Right hindlimb (tissue), 1 donor: ENCODE measurements at places on chromosomes 12 and 14.
A peak's percentile ranks its signal among the peaks of the same experiment; 100 is the strongest.

- DNase-seq: no peak
These were observed 56.7 kb downstream of the SRGAP1 start for GRCh38 chr12:63900922-63901793.

DNA sequence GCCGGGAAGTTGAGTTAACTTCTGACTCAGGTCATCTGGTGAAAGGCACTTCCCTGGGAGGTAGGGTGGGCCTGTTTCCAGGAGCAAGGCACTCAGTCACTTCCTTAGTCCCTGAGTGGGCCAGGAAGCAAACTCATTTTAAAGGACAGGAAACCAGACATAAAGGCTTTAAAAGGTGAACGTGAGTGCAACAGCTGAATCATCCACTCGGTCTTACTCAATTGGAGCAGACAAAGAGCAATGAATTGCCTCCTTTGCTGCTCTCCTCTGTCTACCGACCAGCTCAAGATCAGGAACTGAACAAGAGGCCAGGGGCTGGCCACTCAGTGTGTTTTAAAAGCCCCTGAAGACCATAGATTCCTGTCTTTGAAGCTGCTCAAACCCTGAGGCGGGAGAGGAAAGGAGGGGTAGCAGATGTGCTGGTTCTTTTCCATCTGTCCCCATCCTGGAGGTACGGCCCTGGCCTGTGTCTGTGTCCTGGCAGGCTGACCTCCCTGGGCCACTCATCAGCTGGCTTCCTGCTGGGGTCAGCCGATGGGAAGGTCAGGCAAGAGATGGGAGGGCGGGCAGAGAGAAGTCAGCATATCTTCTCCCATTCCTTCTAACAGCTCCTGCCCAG lies 148.9 kb downstream of the PPM1H start:
- peak; percentile 78 for DNase-seq

- DNase-seq: no peak
These were observed 370.3 kb downstream of the SLC6A15 start for GRCh38 chr12:84542289-84542688.

DNA sequence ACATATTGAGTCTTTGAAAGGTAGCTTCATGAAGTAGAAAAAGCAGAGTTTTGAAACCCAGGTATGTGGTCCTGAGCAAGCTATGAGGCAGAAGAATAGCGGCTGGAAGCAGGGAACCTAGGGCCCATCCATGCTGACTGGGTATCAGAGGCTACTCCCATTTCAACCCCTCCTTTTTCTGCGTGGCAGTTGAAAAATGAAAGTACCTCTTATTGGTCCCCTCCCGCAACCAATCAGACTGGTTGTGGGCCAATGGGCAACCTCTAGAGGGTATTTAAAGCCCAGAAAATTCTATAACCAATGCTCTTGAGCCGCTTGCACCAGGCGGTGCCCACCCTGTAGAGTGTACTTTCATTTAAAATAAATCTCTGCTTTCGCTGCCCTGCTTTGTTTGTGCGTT lies 1.6 kb upstream of the SNRPF start:
- DNase-seq: no peak

DNA sequence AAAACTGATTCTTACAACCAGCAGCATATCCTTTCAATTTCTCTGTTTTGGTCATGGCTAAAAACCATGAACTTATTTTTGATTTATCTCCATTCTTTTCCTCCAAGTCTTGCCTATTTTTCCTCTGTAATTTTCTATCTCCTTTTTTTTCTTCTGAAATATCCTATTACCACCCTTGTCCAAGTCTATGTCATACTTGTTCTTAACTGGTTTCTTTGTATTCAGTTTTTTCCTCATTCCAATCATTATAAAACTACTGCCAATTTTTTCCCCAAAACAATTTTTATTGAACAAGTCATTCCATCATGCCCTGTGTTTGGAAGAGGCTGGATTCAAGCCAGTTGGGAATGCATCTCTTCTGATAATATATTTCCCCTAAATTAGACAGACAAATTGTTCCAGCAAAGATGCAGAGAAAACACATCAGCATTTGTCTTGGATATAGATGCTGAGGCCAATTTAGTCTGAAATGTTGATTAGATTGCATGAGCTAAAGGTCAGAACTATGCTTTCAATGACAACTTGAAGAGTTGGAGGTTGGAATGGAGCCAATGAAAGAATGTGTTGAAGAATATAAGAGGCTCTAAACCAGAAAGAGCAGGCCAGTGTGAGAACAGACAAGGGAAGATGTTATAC lies 30.7 kb downstream of the OTOGL start:
- peak; percentile 21 for DNase-seq

DNA sequence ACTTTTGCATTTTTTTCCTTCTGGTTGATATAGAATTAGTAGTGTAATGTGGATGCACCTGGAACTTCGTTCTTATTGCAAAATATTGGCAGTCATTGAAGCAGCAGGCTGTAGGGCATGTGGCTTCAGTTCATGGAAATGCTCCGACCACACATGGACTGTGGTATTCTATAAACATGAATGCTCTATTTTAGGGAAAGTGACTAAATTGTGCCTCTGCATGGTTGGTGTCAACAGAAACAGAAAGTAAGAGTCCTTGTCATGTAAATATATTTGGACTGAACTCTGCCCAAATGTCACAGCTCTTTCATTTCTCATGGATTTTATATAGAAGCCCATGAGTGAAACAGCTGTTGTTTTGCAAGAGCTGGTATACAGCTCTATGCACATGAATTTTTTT lies 917.0 kb downstream of the LRFN5 start:
- DNase-seq: peak; percentile 25

- DNase-seq: no peak
These were observed 55.8 kb downstream of the STX2 start for GRCh38 chr12:130783110-130783715.

DNA sequence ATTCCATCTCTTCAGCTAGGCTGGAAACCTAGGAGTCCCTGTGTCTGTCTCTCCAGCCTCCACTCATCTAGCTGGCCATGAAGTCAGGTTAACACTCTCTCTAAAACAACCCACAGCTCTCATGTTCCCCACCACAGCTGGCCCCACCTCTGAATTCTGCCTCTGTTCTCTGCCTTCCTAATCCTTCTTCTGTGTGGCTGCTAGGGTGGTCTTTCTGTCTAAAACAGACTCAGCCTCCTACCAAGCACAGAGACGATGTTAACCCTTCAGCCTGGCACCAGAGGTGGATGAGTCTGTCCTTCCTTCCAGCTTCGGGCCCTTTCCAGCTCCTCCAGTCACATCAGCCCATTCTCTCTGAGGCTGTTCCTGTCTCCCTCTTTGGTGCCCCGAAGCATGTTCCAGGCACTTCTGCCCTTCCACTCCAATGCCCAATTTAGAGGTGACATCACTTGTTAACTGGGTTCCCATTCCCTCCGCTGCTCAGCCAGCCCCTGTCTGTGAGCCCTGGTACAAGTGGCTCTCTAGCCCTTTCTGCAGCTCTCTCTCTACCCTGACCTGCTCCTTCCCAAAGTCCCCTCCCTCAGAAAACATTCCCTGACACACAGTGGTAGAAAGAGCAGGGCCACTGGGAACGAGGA lies 9.1 kb downstream of the FIGNL2 start:
- DNase-seq: no peak

DNA sequence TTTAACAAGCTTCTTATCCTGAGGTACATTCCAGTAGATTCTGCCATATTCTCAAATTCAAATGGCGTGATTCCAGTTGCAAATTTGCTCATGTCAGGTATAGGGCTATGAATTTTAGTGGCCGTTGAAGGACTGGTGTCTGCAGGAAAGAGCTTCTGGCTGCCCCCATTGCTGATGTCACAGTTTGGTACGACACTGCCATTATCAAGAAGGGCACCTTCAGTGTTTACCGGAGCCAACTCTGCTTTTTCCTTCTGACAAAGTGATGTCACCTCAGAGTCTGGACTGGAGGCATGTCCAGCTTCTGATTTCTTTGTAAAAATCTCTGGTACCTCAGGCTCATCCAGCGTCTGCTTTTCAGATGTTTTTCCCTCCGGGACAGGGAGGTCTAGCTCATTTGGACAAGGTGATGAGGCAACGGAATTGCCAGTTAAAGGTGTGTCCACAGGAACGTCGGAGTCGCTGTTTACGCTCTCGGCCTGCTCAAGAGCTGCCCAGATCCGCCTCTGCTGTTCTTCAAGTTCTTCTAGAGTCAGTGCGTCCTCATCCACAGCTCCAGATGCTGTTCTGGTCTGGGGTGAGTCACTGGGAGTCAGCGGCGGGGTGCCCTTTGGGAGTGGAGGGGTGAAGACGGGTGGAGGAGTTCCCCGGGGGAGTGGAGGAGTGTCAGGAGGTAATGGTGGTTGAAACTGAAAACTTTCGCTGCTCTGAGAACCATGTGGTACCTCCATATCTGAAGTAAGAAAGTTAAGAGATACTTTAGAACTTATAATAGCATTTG lies 27.0 kb downstream of the ZCCHC8 start:
- no peak for DNase-seq

GRCh38 chr12:13203034-13203922 lies 6.8 kb downstream of the EMP1 start:
- peak; percentile 80 for DNase-seq

DNA sequence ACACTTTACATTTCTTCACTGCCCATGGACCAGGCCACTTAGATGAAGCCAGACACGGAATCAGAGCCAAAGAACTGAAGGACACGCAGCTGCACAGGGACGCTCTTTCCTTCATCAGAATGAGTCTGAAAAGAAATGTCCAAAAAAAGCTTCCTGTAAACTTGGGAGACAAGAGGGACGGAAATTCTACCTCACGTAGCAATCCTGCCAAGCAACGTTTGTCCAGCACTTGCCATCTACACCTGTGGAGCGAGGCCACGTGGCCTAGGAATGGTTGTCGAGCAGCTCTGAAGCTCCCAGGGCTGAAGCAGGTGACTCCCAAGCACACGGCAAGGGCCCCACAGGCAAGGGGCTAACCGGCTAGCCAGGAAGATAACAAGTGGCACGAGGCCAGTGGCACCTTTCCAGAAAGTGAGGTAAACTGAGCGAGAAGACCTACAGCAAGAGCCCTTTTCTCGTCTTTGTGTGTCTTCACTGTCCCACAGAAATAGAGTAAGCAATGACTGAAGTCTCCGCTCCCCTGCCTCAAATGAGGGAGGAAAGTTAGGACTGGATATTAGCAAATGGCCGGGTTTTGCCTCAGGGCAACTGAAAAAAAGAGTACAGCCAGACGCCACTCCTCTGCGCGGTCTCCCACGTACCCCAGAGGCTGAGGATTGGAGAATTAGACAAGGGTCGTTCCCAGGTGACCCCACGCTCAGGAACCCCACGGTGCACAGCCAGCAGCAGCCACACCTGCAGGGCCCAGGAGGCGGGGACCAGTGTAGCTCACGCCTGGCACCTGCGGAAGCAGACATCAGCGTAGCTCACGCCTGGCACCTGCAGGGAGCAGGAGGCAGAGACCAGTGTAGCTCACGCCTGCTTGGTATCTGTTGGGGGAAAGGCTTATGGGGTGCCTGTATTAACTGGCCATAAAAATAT lies 7.7 kb downstream of the ZNF605 start:
- DNase-seq: no peak

GRCh38 chr12:59733200-59733599 lies 137.4 kb downstream of the SLC16A7 start:
- no peak for DNase-seq

DNA sequence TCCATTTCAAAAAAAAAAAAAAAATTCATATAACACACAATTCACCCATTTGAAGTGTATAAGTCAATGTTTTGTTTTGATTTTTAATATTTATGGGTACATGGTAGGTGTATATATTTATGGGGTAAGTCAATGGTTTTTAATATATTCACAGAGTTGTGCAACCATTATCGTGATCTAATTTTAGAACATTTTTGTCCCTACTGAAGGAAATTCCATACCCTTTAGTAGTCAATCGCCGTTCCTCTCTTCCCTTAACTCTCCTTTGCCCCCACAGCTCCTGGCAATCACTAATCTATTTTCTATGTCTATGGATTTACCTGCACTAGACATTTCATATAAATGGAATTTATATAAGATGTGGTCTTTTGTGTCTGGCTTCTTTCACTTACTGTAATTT lies 92.8 kb downstream of the TRAFD1 start:
- DNase-seq: no peak
